ENCODE measurements at places on chromosomes 11 and 22.

- no peak for DNase-seq
Measured at GRCh38 chr11:40508303-40508702, 951.1 kb downstream of the LRRC4C start.

DNA sequence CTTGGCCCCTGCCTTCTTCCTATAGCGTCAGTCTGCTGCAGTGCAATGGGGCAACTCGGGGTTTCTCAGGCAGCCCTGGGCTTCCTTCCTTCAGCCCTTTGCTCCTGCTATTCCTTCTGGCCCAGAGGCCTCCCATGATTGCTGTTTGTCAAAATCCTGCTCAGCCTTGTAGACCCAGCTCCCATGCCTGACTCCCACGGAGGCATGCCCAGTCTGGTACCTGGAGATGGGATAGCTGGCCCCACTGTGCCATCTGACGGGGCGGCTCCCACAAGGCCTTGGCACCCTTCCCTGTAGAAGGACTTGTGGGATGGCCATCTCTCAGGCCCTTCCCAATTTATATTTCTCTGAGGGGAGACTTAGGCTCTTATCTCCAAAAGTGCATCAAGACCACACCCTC, 590 bp upstream of the CD6 start:
- no peak for DNase-seq

- DNase-seq, result no peak
Measured at GRCh38 chr11:72750086-72750485, 2.1 kb downstream of the ARAP1 start.

- DNase-seq, result no peak
Measured at GRCh38 chr11:561148-562003, 606 bp downstream of the RASSF7 start.

- no peak for DNase-seq
Measured at GRCh38 chr22:28874811-28875320, 8.5 kb upstream of the ZNRF3 start.

DNA sequence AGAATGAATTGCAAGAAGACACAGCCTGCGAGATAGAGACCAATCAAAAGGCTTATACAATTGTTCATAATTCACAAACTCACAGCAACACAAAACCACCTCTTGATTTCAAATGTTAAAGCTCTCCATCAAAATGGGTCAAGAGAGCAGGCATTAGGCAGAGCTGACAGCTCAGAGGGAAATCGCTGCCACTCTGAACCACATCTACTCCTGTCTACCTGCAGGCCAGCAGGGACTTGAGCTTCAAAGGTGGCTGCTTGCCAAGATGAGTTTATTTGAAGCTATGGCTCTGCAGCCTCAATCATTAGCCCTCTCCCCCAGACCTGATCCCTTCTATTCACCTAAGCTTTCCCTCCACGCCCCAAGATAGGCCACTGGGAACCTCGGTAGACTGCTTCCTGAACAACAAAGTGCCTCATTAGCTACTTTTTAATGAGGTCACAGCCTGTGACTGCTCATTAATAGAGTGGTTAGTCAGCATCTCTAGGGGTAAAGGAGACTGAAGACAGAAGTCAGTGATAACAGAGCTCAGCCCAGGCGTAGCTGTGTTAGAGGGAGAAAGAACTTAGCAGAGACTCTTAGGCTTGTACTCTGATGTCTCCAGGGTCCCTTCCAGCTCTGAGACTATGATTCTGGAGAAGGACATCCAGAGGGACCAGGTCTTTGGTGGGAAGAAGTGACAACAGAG, 21.2 kb upstream of the OR10A5 start:
- DNase-seq, result no peak

- DNase-seq, result no peak
Measured at GRCh38 chr11:55357560-55358184, 10.1 kb upstream of the OR4A15 start.

- no peak for DNase-seq
Measured at GRCh38 chr11:79940165-79940564, 499.3 kb upstream of the TENM4 start.

All from activated CD8-positive, alpha-beta memory T cell treated with anti-CD3 and anti-CD28 coated beads for 4 hours (primary cell).